NCI-H2081 treated with DMSO at 0.1 percent for 48 hours (cell line): ENCODE measurements at places on chromosomes 3 and 15.

DNA sequence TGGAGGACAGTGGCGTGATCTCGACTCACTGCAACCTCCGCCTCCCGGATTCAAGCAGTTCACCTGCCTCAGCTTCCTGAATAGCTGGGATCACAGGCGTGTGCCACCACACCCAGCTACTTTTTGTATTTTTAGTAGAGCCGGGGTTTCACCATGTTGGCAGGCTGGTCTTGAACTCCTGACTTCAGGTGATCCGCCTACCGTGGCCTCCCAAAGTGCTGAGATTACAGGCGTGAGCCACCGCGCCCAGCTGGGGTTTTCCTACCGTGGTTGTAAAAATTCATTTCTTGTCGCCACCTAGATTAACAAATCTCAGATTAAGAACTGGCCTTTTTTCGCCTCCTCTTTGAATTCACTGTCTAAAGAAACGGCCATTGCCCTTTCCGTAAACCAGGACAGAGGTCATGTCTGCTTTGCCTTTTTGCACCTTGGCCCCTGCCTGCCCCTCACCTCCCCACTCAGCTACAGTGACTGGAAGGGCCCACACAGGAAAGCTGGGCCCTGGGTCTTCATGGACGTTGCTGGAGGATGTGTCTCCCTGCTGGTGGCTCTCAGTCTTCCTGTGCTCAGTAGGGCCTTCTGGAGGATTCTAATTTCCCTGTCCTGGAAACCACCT lies 17.2 kb downstream of the ZNF710 start:
- DNase-seq, result no peak

DNA sequence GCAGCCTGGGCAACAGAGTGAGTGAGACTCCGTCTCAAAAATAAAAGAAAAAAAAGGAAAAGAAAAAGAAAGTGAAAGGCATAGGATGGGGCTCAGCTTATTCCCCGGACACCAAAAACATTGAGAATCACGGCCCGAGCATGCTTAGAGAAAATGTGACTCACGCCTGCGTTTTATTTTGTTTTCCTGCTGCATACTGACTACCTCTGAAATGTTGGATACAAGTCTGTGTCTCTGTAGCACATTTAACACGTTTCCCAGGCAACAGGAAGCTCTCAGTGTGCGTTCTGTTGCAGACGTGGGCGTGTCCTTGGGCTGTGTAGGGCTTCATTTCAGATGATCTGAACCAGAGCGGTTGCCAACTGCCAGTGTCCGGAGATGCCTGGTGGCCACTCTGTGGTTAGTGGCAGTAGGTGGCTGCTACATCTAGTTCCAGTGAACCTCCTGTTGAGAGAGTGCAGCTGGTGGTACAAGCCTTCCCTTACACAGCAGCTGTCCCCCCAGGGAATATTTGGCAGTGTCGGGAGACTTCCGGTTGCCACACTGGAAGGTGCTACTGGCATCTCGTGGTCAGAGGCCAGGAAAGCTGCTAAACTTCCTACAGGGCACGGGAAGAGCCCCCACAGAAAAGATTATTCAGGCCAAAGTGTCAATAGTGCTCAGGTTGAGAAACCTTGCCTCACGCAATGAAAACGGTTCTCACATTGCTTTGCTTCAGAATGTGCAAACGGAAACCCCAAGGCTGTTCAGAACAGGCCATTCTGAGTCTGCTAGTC lies 3.0 kb downstream of the SLC51A start:
- peak; percentile 29 for DNase-seq

- DNase-seq, result no peak
Measured at GRCh38 chr3:15355086-15355485, 22.7 kb upstream of the SH3BP5 start.

GRCh38 chr3:122555275-122556071 lies 8.6 kb downstream of the PARP9 start:
- DNase-seq, result no peak

GRCh38 chr15:23397779-23398178 lies 43.2 kb downstream of the GOLGA8S start:
- DNase-seq, result no peak

- no peak for DNase-seq
Measured at GRCh38 chr3:172223870-172224269, 184.5 kb downstream of the FNDC3B start.

DNA sequence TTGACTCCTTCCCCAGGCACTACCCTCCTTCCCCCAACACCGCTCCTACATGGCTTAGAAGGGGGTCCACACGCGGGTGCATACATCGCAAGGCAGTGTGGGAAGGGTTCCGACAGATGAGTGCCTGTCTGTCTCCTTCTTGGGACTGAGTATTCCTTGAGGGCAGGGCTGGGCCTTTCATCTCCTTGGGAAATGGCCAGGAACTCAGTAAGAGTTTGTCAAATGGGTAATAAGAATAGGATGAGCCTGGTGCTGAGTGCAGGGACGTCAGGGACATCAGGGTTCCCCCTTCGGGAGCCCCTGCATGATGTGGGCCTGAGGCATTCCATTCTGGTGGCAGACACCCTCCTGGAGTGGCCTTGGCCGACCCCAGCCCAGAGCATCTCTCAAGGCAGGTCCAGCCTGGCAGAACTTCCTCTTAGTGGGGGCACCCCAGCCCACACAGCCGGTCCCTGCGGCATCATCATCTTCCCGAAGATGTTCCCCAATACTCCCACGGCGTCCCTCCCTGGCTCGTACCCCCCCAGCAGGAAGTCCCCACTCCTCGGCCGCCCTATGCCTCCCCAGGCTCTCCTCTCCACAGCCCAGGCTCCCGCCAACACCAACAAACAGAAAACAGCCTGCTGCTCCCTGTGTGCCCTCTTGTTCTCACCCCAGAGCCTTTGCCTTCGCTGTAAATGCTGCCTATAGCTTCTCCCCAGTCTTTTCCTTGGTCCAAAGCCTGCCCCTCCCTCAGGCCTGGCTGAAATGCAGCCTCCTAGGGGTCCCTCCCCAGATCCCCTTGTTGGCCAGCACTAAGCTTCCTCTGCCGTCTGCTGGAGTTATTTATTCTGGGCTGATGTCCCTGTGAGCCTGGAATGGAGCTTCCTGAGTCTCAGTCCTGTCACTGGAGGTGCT lies 67.5 kb upstream of the LCTL start:
- DNase-seq, result no peak

DNA sequence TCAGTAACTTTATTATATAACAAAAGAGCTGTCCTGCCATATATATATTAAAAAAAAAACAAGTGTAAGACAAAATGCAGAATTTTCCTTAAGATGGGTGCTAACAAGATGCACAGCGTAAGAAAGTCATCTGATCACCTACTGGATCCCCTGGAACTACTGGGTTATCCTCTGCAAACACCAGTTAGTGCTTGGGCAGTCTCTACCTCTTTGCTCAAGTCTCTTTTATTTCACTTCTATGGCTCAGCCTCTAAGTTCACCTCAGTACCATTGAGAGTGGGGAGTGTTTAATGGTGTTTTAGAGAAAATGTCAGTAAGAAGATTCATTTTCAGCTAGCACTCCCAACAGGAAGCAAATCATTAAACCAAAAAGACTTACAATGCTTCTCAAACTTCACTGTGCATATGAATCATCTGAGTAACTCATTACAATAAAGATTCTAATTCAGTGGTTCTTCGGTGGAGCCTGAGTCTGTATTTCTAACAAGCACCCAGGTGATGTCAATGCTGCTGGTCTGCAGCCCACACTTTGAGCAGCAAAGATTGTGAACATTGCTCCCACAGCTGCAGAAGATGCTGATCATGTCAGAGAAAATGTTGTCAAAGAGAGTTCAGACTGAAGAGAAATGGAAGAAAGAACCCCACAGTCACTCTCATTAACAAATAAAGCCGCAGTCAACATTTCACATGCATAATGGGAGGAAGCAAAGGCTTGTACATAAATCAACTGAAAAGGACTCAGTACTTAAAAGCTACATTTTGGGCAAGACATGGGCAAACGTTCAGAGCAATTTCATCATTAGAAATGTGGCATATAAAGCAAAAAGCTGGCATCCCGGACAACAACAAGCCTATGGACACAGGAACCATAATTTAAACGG lies 227.1 kb upstream of the ATP11B start:
- no peak for DNase-seq

- no peak for DNase-seq
Measured at GRCh38 chr3:148202386-148202785, 495.3 kb upstream of the AGTR1 start.

DNA sequence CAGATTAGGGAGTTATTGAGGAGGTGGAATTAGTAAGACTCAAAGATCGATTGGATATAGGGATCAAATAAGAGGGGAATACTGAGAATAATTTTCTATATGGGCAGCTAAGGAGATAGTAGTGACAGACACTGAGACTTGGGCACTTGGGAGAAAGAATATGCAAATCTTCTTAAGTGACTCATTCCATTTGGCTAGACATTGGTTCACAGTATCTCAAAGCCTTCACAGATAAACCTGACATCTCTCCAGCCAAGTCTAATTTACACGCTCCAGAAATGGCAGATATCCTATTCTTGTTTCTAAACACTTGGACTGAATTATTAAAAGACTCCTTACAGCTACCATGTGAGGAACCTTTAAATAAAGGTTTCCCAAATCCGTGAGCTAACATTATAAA lies 104.6 kb upstream of the ADAMTS9 start:
- DNase-seq, result no peak

DNA sequence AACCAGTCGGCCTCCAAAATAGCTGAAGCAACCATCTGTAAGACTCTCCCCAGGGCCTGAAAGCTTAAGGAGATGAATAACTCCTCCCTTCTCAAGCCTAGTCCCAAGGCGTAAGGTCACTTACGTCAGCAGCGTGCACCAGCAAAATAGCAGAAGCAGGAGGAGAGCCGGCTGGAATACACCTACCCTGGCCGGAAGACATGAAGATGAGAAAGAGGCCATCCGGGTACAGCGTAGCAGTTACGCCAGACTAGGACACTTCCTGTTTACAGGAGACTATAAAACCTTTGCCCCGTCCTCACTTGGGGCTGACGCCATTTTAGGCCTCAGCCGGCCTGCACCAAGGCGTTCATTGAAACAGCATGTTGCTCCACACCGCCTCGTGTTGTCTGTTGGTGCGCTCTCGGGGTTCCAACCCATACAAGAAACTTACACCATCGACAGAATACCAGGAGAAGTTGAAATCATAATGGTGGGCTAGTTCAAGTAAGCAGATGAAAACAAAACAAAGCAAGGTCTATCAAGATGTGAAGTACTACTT lies 2.5 kb downstream of the CFAP92 start:
- DNase-seq, result no peak

GRCh38 chr3:45020534-45020933 lies 5.6 kb upstream of the CLEC3B start:
- DNase-seq, result no peak

- no peak for DNase-seq
Measured at GRCh38 chr3:73787620-73788019, 162.9 kb upstream of the PDZRN3 start.

GRCh38 chr3:95172164-95172943 lies 1109.5 kb downstream of the NSUN3 start:
- DNase-seq, result peak; percentile 79

DNA sequence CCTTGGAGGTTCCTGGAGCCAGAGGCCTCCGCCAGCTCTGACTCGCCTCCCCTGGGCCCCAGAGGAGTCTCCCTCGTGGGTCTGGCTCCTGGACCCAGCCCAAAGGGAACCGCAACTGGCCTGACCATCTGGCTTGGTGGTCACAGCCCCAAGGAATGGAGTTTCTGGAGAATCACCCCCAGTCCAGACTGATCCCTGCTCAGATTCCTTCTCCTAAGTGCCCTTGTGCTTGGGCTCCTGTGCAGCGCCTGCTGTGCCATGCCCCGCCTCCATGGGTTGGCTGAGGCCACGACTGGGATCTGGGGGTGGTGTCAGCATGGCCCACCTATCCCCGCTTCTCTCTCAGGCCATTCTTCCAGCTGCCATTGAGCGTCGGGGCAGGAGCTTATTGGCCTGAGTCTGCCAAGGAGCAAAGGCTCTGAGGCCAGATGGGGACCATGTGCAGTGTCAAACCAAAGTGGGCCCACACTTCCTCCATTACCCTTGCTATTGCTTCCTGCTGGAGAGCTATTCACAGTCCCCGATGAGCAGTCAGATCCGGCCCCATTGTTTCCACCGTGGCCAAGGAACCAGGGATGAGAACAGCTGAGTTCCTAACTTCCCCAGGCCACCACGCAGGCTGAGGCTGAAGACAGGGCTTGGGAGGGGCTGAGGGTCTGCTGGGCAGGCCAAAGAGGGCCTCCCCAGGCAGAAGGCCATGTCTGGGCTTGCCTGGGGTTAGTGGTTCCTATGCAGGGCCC lies 19.0 kb downstream of the CSPG4 start:
- no peak for DNase-seq

- no peak for DNase-seq
Measured at GRCh38 chr3:106809623-106810299, 567.5 kb upstream of the CCDC54 start.

- no peak for DNase-seq
Measured at GRCh38 chr3:187669675-187670504, at the start of gene SST. Gene SST (minus strand): TSS chr3:187670394. CDS start chr3:187670291, 103 bp downstream.

DNA sequence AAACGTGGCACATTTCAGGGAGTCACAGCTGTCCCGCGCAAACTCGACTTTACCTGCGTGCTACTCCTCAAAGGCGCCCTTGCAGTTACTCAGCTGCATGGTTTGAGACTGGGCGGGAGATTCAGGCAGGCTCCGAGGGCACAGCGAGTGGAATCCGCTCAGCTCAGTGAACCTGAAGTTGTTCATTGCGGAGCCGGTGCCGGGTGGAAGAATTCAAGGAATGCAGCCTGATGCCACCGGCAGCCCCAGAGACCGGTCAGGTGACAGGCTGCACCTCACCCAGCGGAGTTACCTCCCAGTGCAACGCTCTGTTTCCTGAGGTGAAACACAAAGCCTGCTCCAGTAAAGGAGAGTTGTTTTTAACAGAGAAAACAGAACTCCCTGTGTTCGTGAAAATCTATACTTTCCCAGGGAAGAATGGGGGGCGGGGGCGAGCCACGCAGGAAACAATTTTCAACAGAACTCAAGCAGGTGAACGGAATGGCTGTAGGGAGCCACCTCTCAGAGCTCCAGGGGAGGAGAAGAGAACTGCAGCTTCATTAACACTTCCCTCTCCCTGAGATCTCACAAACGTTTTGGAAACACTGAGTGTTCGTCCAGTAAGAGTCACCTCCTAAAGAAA lies 3.8 kb downstream of the VEPH1 start:
- DNase-seq, result no peak

- DNase-seq, result no peak
Measured at GRCh38 chr3:69658514-69659140, 80.6 kb upstream of the MITF start.
